Fibroblast of lung (primary cell): ENCODE measurements at places on chromosomes 7 and 10.
A peak's percentile ranks its signal among the peaks of the same experiment; 100 is the strongest.

DNA sequence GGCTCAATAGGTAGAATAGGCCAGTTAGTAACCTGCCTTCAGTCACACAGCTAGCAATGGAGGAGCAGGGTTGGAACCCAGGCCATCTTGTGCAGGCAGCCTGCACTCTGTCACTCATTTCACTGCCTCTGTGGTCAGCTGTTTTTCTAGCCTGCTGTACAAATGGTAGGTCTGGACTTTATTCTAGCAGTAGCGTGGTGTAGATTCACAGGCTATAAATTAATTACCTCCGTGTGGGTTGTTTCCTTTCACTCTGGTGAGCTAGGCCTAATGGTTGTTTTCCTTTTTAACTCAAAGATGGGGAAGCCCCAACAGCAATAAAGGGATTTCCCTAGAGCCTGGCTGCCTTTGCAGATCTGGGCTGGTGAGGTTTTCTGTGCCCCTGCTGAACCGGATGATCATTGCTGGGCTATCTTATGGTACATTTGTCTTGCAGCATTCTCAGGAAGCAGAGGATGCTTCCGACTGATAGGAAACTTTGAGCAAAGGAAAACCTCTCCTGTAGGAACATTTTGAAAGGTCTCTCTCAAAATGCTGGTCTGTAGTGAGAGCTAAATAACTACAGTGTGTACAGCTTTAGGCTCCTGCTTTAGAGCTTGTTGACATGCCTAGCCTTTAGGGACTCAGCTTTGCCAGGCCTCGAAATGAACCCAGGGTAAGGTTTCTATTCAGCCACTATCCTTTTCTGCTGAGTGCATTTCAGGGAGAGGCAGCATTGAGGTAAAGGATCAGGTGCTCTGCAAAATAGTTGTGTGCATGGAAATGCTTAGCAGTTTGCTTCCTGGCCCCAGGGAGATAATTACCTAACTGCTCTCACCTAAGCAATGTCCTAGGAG is 157.4 kb downstream of the ST7 start:
- H3K4me1 ChIP-seq: no peaks in the 10 kb centered on the region
- DNase-seq: no peak
- no peaks in the 10 kb centered on the region for H3K36me3 ChIP-seq

DNA sequence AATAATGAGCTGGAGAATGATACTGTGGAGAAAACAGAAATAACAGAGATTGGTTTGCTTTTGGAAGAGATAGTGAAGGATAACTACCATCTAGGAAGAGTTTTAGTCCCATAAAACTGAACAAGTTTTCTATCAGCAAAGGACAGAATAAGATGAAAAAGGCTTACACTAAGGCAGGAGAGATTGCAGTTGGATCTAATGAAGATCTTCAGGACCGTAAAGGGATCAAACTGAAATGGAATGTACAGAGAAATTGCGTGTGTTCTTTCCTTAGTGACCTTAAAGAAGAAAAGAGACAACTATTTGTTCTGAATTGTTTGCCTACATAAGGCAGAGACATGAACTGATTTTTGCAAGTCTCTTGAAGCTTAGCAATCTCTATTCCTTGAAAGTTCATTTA is 191.7 kb upstream of the MTPN start:
- H3K27ac ChIP-seq: no peak overlapping the region
- H3K27me3 ChIP-seq: no peaks in the 10 kb centered on the region
- H3K4me3 ChIP-seq: no peak overlapping the region
- H3K4me1 ChIP-seq: no peaks in the 10 kb centered on the region
- DNase-seq: no peak

DNA sequence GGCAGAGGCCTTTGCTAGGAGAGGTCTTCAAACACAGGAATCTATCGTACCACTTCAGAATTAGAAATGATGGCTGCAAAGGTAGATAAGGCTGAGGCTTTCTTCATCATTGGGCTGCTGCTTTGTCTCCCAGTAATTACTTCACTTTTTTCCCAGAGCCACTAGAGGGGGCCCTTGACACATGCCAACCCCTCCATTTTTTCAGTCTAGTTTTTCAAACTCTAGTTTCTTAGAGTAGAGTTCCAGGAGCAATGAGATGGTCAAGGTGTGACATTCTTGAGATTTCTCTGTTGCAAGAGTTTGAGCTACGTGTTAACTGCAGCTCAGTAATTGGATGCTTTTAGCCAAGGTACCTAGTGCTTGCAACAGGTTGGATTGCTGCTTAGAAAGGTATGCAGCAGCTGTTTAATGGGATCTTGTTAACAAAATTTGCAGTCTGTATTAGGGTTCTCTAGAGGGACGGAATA is 33.8 kb upstream of the RBM20 start:
- H3K27ac ChIP-seq: no peak overlapping the region
- no peaks in the 10 kb centered on the region for H3K36me3 ChIP-seq
- H3K27me3 ChIP-seq: no peaks in the 10 kb centered on the region
- no peak overlapping the region for H3K4me3 ChIP-seq

DNA sequence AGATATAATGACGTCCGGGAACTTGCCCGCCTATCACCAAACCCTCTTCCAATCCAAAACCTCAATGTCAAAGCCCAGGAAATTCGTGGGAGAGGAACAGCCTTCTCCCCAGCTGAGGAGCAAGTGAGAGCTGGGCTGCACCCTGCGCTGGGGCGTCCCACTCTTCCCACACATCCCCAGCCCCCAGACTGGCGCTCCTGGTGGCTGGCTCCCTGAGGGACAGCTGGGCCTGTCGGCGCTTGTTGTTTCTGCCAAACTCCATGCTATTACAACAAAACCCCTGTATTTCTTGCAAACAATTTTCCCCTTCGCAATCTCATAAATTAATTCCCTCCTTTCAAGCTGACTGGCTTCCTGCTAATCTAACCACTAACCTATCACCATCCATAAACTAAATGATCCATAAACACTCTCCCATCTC is 53.0 kb downstream of the GRID1 start:
- no peaks in the 10 kb centered on the region for H3K27me3 ChIP-seq
- H3K27ac ChIP-seq: no peak overlapping the region
- no peak overlapping the region for H3K4me3 ChIP-seq
- H3K4me1 ChIP-seq: no peaks in the 10 kb centered on the region

DNA sequence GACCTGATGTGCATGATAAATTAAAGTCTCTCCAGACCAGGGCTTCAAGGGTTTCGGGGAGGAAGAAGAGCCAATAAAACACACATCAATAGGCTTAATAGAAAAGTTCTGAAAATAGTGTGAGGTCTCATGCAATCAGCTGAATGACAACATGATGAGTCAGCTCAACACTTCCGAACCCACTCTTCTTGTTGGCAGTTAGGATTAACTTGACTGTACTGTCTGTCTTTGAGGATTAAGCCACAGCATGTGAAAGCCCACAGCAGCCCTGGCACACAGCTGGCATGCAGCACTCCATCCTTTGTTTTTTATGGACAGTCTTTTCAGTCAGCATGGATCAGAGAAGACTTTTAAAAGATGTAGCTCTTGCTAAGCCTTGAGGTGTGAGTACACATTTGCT is 526.9 kb upstream of the VSTM2A start:
- no peak overlapping the region for H3K4me3 ChIP-seq
- no peaks in the 10 kb centered on the region for H3K36me3 ChIP-seq
- no peak for DNase-seq

GRCh38 chr10:33352175-33352574 is 17.7 kb upstream of the NRP1 start:
- no peaks in the 10 kb centered on the region for H3K27me3 ChIP-seq
- no peak overlapping the region for H3K4me3 ChIP-seq
- no peaks in the 10 kb centered on the region for H3K36me3 ChIP-seq

DNA sequence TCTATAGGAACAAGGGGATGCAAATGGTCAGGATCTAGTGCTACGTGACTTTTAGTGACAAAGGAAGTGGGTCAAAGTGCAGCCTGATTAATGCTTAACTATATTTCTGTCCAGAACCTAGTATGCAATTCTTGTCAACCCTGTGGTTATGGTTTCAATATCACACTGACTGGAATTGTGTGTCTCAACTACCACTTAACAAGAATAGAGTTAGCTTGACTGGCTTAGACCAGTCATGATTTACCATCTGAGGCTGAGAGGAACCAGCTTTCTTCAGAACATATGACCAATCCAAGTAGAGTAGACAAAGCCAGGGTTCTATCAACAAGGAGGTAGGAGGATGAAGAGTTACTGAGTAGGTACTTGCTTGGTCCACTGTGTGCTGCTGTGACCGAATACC is 54.4 kb downstream of the MYPN start:
- no peak overlapping the region for H3K27ac ChIP-seq
- H3K4me1 ChIP-seq: no peaks in the 10 kb centered on the region
- no peaks in the 10 kb centered on the region for H3K27me3 ChIP-seq
- no peak for DNase-seq
- H3K4me3 ChIP-seq: no peak overlapping the region
- H3K36me3 ChIP-seq: no peaks in the 10 kb centered on the region

DNA sequence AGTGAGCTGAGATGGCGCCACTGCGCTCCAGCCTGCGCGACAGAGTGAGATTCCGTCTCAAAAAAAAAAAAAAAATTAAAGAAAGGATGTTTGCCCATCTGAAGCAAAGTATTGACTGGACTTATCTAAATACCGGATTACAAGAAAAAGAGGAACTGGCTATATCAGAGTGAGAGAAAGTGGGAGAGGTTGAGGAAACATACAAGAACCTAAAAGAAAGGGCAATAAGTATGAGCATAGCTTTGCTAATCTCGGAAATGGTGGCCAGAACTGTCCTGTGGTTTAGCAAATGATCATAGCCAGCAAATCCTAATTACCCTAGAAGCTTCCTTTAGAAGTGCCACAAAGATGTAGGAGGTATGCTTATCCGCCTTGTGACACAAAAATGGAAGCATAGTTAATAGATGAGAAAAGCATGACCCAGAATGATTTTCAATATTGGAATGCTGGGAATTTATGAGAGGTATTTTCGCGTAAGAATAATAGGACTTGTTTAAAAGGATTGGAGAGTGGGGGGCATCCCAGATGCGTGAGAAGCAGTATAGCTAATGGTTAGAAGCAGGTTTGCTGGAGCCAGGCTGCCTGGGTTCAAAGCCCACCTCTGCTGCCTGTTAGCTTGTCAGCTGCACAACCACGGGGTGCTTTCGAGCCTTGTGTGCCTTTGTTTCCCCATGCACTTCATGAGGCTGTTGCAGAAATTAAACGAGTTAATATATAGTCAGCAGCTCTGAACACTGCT is 1.2 kb upstream of the GTPBP4 start:
- H3K27me3 ChIP-seq: no peaks in the 10 kb centered on the region
- peak overlapping the region; percentile 99 for H3K27ac ChIP-seq
- peak; percentile 29 for DNase-seq
- H3K4me3 ChIP-seq: peak overlapping the region; percentile 100
- peaks cover 11% of the 10 kb centered on the region for H3K4me1 ChIP-seq
